ENCODE measurements at places on chromosomes 3 and 15.

- DNase-seq, result peak; percentile 38
Measured at GRCh38 chr3:23811185-23811527, 5.4 kb downstream of the UBE2E1 start.

DNA sequence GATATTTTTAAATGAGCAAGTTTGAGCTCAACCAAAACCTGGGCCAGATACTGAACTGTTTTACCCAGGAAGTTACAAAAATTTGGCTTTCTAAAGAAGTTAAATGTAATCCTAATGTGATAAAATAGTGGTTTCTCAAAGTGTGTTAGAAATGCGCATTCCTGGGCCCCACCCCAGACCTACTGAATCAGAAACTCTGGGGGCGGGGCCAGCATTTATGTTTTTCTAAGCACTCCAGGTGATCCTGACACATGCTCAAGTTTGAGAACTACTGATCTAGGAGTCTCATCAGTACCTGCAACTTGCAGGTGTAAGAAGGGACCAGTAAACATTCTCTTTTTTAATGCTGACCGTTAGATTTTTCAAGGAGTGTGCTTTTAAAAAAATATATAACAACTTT is 190.6 kb downstream of the VPS13C start:
- DNase-seq, result no peak

DNA sequence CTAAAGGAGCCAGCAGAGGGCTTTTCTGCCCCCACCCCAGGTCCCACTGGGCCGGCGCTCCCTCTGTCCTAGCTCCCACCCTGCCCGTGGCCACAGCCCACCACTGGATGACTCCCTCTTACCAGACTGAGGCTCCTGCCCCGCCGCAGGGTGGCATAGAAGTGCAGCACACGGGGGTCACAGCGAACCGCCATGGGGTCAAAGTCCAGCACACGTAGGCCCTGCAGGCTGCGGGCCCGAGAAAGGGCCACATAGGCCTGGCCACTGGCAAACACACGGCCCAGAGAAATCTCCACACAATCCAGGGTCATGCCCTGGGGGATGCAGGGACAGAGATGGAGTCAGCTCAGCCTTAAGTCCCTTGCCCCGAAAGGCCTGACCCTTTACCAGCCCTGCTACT is 9.0 kb downstream of the PIF1 start:
- no peak for DNase-seq

DNA sequence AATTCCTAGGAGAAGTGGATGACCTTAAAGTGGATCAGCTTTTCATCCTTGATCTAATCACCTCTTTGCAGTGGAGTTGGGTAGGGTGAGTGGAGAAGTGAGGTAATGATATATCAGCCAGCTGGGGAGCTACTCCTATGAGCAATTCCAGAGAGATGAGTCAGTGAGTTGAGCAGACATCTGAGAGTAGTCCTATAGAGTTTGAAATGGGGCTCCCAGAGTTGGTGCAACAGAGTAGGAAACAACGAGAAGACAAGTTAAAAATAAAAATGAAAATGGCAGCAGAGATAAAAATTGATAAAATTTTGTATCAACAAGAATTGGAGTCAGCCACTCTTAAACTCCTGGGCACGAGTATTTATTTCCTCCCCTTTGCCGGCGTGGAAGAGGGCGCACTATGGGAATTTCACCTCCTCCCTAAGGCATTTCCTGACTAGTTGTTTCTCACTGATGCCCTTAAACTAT is 150.8 kb upstream of the DPH6 start:
- no peak for DNase-seq

GRCh38 chr3:4043867-4044575 is 244.8 kb downstream of the LRRN1 start:
- DNase-seq, result no peak

GRCh38 chr3:150238048-150238802 is 169.9 kb upstream of the TSC22D2 start:
- peak; percentile 28 for DNase-seq

GRCh38 chr15:29268706-29269484 is 727 bp downstream of the NSMCE3 start:
- no peak for DNase-seq

- DNase-seq, result no peak
Measured at GRCh38 chr3:195038161-195038560, 232.8 kb downstream of the XXYLT1 start.

GRCh38 chr3:141083226-141083625 is 32.1 kb downstream of the SPSB4 start:
- no peak for DNase-seq

DNA sequence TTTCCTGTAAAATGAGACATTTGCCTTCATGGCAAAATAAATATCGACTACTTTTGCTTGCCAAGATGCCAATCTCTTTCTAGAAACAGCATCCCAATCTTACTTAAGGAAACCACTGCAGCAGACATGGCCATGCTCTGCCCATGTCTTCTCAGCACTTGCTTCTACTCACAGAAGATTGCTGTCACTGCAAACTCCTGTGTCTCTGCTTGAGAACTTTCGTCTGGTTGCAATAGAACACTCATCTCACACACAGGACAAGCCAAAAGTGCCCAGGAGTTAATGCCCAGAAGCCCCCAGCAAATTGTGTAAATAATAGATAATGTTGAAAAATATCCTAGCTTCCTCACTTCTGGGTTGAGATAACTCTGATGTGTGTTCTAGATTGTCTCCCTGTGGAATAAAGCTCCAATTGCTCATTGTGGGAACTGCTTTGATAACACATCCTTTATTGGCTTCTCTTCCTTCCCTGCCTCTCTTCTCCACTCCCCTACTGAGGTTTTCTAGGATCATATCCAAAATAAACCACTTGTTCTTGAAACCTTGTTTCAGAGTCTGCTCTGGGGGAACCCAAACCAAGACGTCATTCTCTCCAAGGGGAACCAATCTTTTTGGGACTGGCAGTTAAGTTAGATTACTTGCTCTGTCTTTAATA is 156.3 kb upstream of the STRIT1 start:
- no peak for DNase-seq

GRCh38 chr15:90268415-90268814 is 2.9 kb downstream of the NGRN start:
- DNase-seq, result no peak

GRCh38 chr15:81485806-81486205 is 111.8 kb upstream of the TMC3 start:
- DNase-seq, result no peak

- DNase-seq, result no peak
Measured at GRCh38 chr3:137012097-137012501, 54.3 kb downstream of the IL20RB start.

Data from NCI-H1105 (cell line).